ENCODE measurements at places on chromosomes 3 and 15. TPM values are rescaled to one million over a fixed set of nuclear protein-coding genes. Genes with fewer than 3 reads are reported as not detected.

Gene KNSTRN
- total RNA-seq = 74.1 TPM

GRCh38 chr3:102240720-102241119 lies 194.1 kb upstream of the ZPLD1 start:
- no peak for DNase-seq
- peaks cover 18% of the 10 kb centered on the region for H3K27me3 ChIP-seq
- H3K4me3 ChIP-seq = no peak overlapping the region
- no peaks in the 10 kb centered on the region for H3K4me1 ChIP-seq
- no peaks in the 10 kb centered on the region for H3K36me3 ChIP-seq

Gene CA12
- not detected for total RNA-seq

DNA sequence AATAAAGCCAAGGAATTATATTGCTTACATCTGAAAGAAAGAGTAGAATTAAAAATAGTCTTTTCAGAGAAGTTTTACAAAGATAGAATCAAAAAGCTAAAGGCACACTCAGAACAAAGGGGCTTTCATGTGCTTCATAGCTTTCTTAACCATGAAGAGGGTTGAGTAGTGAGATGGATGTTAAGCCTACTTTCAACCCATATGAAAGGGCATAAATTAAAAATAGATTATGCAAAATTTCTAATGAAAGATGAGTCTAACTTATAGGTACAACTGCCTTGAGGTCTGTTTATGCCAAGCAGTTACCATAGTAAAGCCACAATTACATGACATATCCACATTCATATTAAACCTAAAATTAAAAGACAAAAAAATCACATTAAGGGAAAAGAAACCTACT lies 223.3 kb upstream of the ARHGEF26 start:
- H3K27me3 ChIP-seq = no peaks in the 10 kb centered on the region
- no peaks in the 10 kb centered on the region for H3K36me3 ChIP-seq
- no peaks in the 10 kb centered on the region for H3K4me1 ChIP-seq
- H3K4me3 ChIP-seq = no peak overlapping the region
- no peak overlapping the region for H3K27ac ChIP-seq

- no peak overlapping the region for H3K27ac ChIP-seq
- H3K36me3 ChIP-seq = no peaks in the 10 kb centered on the region
- H3K27me3 ChIP-seq = peaks cover 8% of the 10 kb centered on the region
- no peak overlapping the region for H3K4me3 ChIP-seq
Measured at GRCh38 chr3:126655887-126656286, 963 bp upstream of the TXNRD3 start.

GRCh38 chr15:58369956-58370355 lies 61.8 kb upstream of the LIPC start:
- H3K4me1 ChIP-seq = peaks cover 12% of the 10 kb centered on the region
- peaks cover 9% of the 10 kb centered on the region for H3K27me3 ChIP-seq
- H3K36me3 ChIP-seq = peaks cover 6% of the 10 kb centered on the region
- H3K4me3 ChIP-seq = no peak overlapping the region

GRCh38 chr3:43445820-43446219 lies 159.5 kb downstream of the SNRK start:
- H3K27me3 ChIP-seq = no peaks in the 10 kb centered on the region
- H3K4me1 ChIP-seq = peaks cover 2% of the 10 kb centered on the region
- no peak overlapping the region for H3K4me3 ChIP-seq
- H3K27ac ChIP-seq = no peak overlapping the region
- DNase-seq = no peak

GRCh38 chr3:183797996-183798395 lies 27.4 kb downstream of the MAP6D1 start:
- no peak overlapping the region for H3K4me3 ChIP-seq
- no peaks in the 10 kb centered on the region for H3K4me1 ChIP-seq
- H3K36me3 ChIP-seq = peaks cover 52% of the 10 kb centered on the region
- DNase-seq = no peak
- no peaks in the 10 kb centered on the region for H3K27me3 ChIP-seq
- no peak overlapping the region for H3K27ac ChIP-seq

GRCh38 chr3:43155464-43156121 lies 49.7 kb upstream of the POMGNT2 start:
- no peak overlapping the region for H3K27ac ChIP-seq
- peaks cover 11% of the 10 kb centered on the region for H3K4me1 ChIP-seq
- H3K27me3 ChIP-seq = peaks cover 3% of the 10 kb centered on the region
- no peak for DNase-seq

- no peak overlapping the region for H3K27ac ChIP-seq
- no peak for DNase-seq
- H3K36me3 ChIP-seq = no peaks in the 10 kb centered on the region
Measured at GRCh38 chr3:153599685-153600084, 437.7 kb downstream of the RAP2B start.

DNA sequence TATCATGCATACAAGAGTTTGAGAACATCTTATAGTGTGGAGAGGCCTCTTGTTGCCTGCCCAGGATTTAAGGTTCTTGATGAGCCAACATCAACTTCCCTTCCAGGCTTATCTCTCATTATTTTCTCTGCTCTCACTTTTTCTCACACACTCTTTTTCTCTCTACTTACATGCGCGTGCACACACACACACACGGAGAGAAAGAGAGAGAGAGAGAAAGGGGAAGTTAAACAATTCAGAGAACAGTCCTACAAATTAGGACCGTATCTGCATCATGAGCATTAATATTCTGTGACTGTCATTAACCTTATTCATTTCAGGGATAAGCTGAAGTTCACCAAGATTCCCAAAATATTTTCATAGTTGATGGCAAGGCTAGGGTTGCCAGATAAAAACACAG lies 269.0 kb downstream of the ZNF621 start:
- peaks cover 6% of the 10 kb centered on the region for H3K27me3 ChIP-seq
- H3K4me3 ChIP-seq = no peak overlapping the region
- H3K27ac ChIP-seq = no peak overlapping the region
- no peak for DNase-seq
- no peaks in the 10 kb centered on the region for H3K36me3 ChIP-seq
- no peaks in the 10 kb centered on the region for H3K4me1 ChIP-seq

Gene CCPG1
- 8.2 TPM for total RNA-seq

Gene NANOGP8
- total RNA-seq = not detected

Gene SECISBP2L
- 29.2 TPM for total RNA-seq

- peak overlapping the region; percentile 82 for H3K4me3 ChIP-seq
- peak; percentile 72 for DNase-seq
- peak overlapping the region; percentile 86 for H3K27ac ChIP-seq
- peaks cover 54% of the 10 kb centered on the region for H3K4me1 ChIP-seq
- no peaks in the 10 kb centered on the region for H3K27me3 ChIP-seq
- peaks cover 13% of the 10 kb centered on the region for H3K36me3 ChIP-seq
Measured at GRCh38 chr15:51736751-51737521, 519 bp downstream of the LYSMD2 start.

DNA sequence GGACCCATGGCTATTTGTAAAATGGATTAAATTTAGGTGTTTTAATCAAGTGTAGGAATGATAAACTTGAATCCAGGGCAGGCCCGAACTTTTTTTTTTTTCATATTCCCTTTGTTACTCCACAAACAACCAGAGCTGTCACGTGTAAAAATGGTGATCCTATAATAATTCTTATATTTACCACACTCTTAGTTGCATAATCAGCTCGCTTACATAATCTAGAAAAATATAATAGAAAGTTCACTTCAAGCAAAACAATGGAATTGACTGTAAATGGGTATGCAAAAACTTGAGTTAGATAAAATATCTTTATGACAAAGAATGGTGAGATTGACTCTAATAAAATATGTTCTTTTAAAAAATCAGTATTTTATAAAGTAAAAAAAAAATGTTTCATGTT lies 2.1 kb upstream of the PAQR9 start:
- no peak overlapping the region for H3K27ac ChIP-seq
- H3K4me3 ChIP-seq = no peak overlapping the region
- H3K27me3 ChIP-seq = peaks cover 57% of the 10 kb centered on the region
- H3K4me1 ChIP-seq = peaks cover 7% of the 10 kb centered on the region
- H3K36me3 ChIP-seq = peaks cover 2% of the 10 kb centered on the region

GRCh38 chr3:122563717-122564025 lies 429 bp downstream of the PARP9 start:
- H3K27ac ChIP-seq = peak overlapping the region; percentile 99
- peaks cover 61% of the 10 kb centered on the region for H3K4me1 ChIP-seq
- peak overlapping the region; percentile 98 for H3K4me3 ChIP-seq
- no peaks in the 10 kb centered on the region for H3K27me3 ChIP-seq
- DNase-seq = peak; percentile 40
- peaks cover 77% of the 10 kb centered on the region for H3K36me3 ChIP-seq

DNA sequence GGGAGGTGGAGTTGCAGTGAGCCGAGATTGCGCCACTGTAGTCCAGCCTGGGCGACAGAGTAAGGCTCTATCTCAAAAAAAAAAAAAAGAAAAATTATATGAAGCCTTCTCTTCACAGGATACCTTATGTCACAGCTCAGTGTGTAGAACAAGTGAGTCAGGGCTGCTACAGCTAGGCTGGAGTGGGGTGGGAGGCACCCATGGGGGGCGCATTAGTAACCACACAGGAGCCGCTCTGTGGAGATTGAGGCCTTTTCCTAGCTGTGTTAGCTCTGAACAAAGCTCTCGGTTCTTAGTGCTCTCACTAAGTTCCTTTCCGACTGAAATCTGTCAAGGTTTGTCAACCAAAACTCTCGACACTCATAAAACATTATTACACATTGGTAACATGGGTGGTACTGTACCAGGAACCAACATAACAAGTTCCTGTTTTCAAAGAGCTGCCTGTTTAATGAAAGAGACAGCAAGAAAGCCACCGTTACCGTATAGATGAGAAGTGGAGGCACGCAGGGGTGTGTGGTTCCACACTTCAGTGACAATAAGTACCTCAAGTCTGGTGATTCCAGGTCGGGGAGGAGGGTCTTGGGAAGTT lies 4.5 kb downstream of the LRRC31 start:
- no peaks in the 10 kb centered on the region for H3K36me3 ChIP-seq
- no peak overlapping the region for H3K4me3 ChIP-seq
- DNase-seq = no peak
- H3K27ac ChIP-seq = peak overlapping the region; percentile 74
- peaks cover 8% of the 10 kb centered on the region for H3K27me3 ChIP-seq
- H3K4me1 ChIP-seq = peaks cover 33% of the 10 kb centered on the region

DNA sequence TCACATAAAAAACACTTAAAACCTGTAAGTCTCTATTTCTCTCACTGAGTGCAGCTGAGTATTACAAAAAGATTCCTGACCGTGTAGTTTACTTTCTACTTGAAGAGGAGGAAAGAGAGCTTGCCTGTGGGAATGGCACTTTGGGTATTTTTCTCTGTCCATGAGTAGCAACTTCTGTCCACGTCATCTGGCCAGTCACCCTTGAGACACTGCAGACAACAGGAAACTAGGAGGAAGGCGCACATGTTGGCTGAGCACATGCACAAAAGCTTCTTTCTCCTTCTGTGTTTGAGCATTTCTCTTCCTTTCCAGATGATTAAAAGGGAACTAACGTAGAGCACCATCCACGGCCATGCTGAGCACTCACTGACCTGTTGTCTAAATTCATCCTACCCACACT lies 19.7 kb downstream of the STARD5 start:
- H3K27me3 ChIP-seq = no peaks in the 10 kb centered on the region
- no peak for DNase-seq
- H3K4me1 ChIP-seq = peaks cover 70% of the 10 kb centered on the region
- H3K27ac ChIP-seq = peak overlapping the region; percentile 93

DNA sequence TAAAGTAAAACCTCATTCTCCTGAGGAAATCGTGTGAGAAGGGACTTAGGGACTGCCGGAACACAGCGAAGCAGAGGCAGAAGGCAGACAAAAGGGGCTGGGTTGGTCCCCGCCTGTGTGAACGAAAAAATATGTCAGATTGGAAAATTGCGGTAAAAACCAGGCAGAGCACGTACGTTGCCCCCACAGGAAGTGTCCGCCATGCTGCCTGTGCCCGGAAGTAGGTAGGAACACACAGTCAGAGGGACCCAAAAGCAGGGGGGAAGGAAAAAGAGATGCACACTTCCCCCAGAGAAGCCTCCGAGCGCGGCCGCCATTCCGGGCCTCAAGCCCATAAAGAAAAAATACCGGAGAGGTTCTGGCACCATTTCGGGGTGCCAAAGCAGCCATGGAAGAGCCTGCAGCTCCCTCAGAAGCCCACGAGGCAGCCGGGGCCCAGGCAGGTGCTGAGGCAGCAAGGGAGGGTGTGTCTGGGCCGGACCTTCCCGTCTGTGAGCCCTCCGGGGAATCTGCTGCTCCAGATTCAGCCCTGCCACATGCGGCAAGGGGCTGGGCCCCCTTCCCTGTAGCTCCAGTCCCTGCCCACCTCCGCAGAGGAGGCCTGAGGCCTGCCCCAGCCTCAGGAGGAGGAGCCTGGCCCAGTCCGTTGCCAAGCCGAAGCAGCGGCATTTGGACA lies at the start of gene MKRN3:
MKRN3 (plus strand) TSS at position 280 of the 676 bp plus-strand sequence; CDS start at position 389, 109 bp downstream.
- no peaks in the 10 kb centered on the region for H3K36me3 ChIP-seq
- DNase-seq = peak; percentile 42
- H3K27ac ChIP-seq = peak within 1 kb of the TSS; percentile 63
- H3K27me3 ChIP-seq = no peaks in the 10 kb centered on the region

DNA sequence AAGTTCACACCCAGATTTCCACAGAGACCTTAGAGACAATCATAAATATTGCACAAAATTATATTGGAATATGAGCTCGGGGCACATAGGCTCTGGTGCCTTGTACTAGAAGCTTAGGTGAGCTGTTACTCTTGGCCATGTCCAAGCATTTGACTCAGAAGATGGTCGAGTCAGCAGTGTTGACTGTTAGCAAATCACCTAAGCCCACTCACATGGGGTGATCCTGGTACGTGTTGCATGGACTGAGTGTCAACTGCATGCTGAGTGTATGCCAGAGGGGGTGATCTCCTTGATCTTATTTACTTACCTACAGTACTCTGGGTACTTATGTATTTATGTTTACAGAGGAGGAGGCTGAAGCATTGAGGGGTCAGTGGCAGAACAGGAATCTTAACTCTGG lies 14.0 kb downstream of the SMAD3 start:
- no peak overlapping the region for H3K4me3 ChIP-seq
- peaks cover 61% of the 10 kb centered on the region for H3K36me3 ChIP-seq
- H3K4me1 ChIP-seq = peaks cover 90% of the 10 kb centered on the region
- DNase-seq = no peak
- no peak overlapping the region for H3K27ac ChIP-seq
- H3K27me3 ChIP-seq = no peaks in the 10 kb centered on the region

DNA sequence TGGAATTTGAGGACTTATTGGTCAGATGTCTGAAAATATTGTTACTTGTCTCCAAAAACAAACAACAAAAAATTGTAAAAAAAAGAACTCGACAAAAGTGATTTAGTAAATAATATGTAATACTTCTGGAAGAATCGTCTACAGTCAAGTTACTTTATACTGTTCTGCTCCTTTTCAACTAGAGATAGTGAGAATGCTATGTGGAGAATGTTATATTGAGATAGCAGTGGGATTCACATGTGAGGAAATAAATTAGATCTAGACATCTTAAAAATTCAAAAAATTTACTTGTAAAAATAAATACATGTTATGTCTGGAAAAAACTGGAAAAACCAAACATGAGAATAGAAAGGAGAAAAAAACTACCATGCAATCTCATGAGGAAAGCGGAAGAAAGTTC lies 64.9 kb downstream of the SGO1 start:
- peaks cover 81% of the 10 kb centered on the region for H3K36me3 ChIP-seq
- no peaks in the 10 kb centered on the region for H3K27me3 ChIP-seq
- no peak for DNase-seq
- no peak overlapping the region for H3K4me3 ChIP-seq

GRCh38 chr3:196486263-196486662 lies 17.3 kb downstream of the RNF168 start:
- peaks cover 49% of the 10 kb centered on the region for H3K36me3 ChIP-seq
- H3K27ac ChIP-seq = no peak overlapping the region
- peaks cover 5% of the 10 kb centered on the region for H3K4me1 ChIP-seq

- no peaks in the 10 kb centered on the region for H3K36me3 ChIP-seq
- DNase-seq = no peak
- H3K27me3 ChIP-seq = no peaks in the 10 kb centered on the region
- H3K4me1 ChIP-seq = no peaks in the 10 kb centered on the region
- H3K27ac ChIP-seq = no peak overlapping the region
- H3K4me3 ChIP-seq = no peak overlapping the region
Measured at GRCh38 chr3:174858353-174858752, 781 bp upstream of the NAALADL2 start.

Gene ZNF860
- total RNA-seq = not detected

Gene ZDHHC19
- total RNA-seq = not detected

GRCh38 chr15:95561463-95561862 lies 769.0 kb upstream of the NR2F2 start:
- H3K36me3 ChIP-seq = no peaks in the 10 kb centered on the region
- H3K4me1 ChIP-seq = no peaks in the 10 kb centered on the region
- no peak overlapping the region for H3K27ac ChIP-seq
- no peak overlapping the region for H3K4me3 ChIP-seq
